Left ventricle myocardium superior (tissue), 1 donor: ENCODE measurements at places on chromosomes 11 and 22. TPM values are rescaled to one million over a fixed set of nuclear protein-coding genes. Genes with fewer than 3 reads are reported as not detected.
A peak's percentile ranks its signal among the peaks of the same experiment; 100 is the strongest.

Gene PLAAT4
- 25.3 TPM for total RNA-seq

GRCh38 chr11:129613071-129613470 lies 202.6 kb upstream of the TMEM45B start:
- no peak for DNase-seq

GRCh38 chr11:17391493-17392355 lies 3.3 kb upstream of the KCNJ11 start:
- no peak for DNase-seq

DNA sequence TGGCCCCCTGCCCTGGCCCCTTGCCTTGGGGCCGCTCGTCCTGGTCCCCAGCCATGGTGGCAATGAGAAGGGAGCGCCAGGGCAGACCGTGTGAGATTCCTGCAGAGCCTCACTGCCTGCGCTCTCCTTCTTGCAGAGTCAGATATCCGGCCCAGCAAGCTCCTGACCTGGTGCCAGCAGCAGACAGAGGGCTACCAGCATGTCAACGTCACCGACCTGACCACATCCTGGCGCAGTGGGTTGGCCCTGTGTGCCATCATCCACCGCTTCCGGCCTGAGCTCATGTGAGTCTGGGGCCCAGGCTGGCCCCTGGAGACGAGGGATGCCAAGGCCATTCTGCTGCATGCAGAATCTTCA lies 114.1 kb downstream of the MICAL2 start:
- DNase-seq, result peak; percentile 82

- DNase-seq, result no peak
Observed at GRCh38 chr11:16505481-16505880, 149.1 kb upstream of the SOX6 start.

DNA sequence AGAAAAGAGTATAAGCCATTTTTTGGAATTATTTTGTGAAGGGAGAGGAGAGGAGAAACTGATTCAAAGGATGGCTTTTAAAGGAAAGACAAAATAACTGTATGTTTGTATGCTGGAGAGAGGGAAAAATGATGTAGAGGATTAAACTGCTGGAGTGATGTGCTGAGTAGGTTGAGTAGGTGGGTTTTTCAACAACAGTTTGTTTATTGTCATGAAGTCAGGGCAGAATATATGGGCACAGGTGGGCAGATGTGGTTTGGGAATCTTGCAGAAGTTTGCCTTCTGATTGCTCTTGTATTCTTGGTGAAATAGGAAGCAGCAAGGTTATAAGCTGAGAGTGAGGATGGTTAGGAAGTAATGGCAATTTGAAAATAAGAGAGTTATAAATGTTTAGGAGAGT lies 12.1 kb downstream of the SYT9 start:
- no peak for DNase-seq

Gene LMO2
- total RNA-seq, result 10.9 TPM

GRCh38 chr11:95378111-95378510 lies 147.1 kb upstream of the SESN3 start:
- DNase-seq, result no peak

Gene VPREB1
- not detected for total RNA-seq

Gene GSTT2
- total RNA-seq, result 0.42 TPM

DNA sequence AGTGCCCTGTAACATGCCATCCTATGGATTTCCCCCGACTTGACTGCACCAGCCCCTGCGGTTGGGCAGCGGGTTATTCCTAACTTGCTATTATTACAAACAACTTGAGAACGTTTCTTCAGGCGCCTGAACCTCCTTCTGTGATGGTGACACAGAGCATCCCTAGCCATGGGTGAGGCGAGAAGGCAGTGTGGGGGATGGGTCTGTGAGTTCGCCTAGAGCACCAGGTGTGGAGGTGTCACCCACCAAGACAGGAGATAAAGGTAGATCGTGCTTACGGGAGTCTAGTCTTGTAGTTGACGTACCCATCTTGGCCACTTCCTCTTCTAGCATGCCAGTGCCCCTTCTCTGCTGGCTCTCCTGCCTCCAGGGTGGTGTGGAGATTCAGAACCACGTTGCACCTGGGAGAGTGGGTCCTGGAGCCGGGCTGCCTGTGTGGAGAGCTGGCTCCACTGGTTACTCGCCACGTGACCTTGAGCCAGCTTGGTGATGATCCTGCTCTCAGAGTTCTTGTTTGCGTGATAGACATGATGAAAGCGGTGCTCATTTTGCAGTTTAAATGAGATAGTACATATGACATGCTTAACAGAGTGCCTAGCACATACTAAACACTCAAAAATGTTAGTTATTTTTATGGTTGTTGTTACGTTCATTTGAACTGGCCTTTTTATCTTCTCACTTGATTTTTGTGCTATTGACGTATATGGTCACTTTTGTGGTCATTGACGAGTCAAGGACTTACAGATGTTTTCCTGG lies 37.8 kb downstream of the TBC1D22A start:
- no peak for DNase-seq

GRCh38 chr22:48596111-48596850 lies 1231.4 kb downstream of the BRD1 start:
- no peak for DNase-seq
